ENCODE measurements at places on chromosomes 7 and 10.

DNA sequence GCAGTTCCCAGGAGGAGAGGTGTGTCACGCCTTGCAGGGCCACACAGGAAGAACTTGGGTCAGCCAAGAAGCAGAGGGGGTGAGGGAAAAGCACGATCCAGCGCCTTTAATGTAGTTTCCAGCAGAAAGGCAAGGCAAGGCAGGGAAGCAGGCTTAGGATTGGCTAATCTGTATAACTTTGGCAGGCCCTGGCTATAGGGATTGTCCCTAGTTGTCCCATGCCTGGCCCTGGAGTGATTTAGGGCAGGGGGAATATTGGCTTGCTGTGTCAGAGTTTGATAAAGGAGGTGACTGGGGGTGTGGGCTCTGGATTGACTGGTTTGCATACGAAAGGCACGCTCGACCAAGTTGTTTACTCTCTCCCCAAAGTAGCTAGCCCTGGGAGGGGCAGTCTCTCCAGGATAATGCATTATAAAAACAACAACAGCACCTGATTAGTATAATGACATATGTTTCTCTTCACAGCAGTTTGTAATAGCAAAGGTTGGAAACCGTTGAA lies 44.5 kb downstream of the RBM28 start:
- no peak for DNase-seq

DNA sequence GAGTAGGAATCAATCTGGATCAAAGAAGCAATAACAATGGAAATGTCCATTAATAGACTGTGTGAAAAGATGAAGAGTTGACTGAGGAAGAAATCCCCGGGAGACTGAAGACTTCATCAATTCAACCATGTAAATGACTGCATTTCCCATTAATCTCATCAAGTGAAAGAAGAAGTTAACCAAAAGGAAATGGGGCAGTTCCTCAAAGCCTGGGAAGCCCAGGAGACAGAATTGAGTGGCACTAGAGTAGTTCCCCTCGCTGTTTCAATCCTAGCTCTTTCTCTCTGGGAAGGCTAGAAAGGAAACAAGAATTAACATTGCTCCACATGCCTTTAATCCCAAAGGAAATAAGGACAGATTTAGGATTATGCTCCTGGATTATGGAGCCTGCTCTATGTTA lies 4.8 kb upstream of the OR6V1 start:
- no peak for DNase-seq

DNA sequence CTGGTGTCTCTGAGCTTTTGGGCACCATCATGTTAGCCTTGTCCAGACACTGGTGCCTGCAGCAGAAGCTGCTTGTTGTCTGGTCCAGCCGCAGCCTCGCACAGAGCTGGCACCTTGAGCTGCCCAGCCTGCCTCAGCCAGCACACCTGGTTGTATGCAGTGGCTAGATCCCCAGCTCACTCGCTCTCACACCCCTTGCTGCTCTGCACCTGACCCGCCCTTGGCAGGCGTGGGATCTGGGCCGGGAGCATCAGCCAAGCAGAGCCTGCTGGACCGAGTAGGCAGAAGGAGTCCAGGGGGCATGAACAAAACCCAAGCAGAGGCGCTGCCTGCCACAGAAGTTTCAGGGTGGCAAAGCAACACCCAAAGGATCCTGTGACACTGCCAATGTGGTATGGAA lies 79.7 kb upstream of the ITGB1 start:
- no peak for DNase-seq

GRCh38 chr10:44394696-44395381 lies 9.9 kb upstream of the CXCL12 start:
- no peak for DNase-seq

- no peak for DNase-seq
These were observed 463.2 kb downstream of the SORCS3 start for GRCh38 chr10:105104297-105104696.

DNA sequence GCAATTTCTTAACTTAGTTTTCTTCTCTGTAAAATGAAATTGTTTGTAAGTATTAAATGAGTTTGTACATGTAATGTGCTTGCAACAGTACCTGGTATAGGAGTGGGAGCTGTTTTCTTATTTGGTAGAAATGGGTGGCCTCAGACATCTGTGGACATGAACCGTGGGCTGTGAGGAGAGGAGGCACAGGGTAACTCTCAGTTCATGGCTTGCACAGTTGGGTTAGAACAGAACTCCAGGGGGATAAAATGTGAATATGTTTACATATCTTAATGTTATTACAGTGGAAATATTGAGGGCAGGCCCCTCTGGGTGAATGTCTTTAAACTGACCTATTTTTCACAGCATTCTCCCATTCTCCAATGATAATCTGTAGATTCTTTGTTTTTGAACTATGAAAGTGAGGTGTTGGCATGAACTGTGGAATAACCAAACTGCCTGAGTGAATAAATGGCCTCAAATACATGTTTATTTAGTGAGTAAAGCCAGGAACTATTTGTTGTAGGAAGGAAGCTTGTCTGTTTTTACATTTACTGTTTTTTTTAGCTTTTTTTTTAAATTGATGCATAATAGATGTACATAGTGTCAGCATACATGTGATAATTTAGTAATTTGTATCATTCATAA lies 2.6 kb downstream of the ABCA13 start:
- no peak for DNase-seq

GRCh38 chr10:97514344-97514743 lies 15.6 kb downstream of the UBTD1 start:
- DNase-seq, result no peak

GRCh38 chr10:124267231-124267885 lies 151.4 kb downstream of the OAT start:
- DNase-seq, result no peak

- DNase-seq, result peak; percentile 90
These were observed 67.2 kb upstream of the FAM133B start for GRCh38 chr7:92657391-92657790.

DNA sequence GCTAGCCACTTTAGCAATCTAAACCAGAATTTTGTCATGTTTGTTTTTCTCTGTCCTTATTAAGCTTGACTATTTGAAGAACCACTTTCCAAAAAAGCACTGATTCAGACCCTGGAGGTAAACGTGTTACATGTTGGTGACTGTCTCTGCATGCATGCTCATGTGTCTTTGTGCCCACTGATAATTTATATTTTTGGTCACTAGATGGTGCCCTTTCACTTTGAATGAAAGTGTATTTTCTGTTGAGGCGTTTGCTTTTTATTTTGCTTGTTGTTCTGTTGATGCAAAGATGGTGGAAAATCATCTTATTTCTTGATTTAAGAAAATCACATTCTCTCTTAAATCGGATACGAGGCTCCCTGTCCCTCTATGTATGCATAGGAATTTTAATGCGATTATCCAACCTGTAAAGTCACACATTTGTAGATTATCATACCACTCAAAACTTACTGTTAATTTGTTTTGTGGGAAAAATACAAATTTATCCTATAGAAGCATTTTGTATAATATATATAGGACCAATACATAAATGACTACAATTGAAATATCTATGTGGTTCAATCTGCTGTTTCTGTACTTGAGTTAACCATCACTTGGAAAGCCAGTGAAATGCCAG lies 269.3 kb downstream of the BICC1 start:
- peak; percentile 60 for DNase-seq

GRCh38 chr10:78784546-78784945 lies 284.2 kb upstream of the ZMIZ1 start:
- no peak for DNase-seq

- no peak for DNase-seq
These were observed 35.6 kb downstream of the NRP1 start for GRCh38 chr10:33298893-33299292.

- DNase-seq, result peak; percentile 78
These were observed 1139.4 kb downstream of the XPNPEP1 start for GRCh38 chr10:108783897-108784296.

- no peak for DNase-seq
These were observed 105.2 kb upstream of the CTBP2 start for GRCh38 chr10:125265579-125265955.

DNA sequence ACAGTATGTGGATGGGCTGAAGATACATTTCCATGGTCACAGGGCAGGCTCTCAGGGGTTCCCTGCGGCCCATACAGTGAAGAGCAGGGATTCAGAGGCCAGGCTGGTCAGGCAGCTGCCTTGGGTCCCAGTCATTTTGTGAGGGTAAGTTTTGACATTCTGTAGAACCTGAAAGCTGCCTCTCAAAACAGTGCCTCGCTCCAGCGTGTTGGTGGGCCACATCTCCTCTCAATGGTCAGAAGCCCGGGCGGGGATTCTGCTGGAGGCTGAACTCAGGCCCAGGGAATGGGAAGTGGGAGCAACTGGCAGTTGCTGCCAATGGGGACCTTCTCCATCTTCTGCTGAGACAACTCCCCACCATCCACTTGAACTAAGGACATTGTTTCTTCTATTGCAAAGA lies 190.0 kb downstream of the PTPN20 start:
- no peak for DNase-seq

DNA sequence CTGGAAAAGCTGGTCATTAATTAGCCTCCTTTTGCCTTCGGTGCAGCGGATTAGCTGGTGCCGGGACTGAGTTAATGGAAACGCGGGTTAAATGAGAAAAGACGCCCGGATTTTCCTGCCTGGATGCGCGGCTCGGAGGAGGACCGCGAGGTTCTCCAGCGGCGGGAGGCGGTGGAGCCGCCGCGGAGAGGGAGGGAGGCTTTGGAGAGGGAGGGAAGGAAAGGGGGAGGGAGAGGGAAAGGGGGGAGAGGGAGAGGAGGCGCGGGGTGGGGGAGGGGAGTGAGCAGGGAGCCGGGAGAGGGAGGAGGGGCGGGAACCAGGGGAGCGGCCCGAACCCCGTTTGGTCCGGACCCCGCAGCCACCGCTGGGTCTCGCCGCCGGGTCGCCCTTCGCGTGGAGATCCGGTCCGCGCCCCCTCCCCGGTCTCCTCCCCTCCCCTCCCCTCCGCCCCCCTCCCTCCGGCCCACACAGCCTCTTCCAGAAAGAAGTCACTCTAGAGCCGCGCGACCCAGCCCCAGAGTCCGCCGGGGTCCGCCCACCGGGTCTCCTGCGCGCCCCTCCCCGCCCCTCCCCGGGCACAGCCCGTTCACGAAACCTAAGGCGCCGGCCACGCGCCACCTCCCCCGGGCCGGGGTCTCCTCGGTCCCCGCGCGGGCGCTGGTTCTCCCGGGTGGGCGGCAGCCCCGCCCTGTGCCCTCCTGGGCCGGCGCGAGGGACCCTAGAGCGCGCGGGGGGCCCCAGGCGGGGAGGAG lies 347.5 kb downstream of the DNAJB6 start:
- DNase-seq, result no peak

DNA sequence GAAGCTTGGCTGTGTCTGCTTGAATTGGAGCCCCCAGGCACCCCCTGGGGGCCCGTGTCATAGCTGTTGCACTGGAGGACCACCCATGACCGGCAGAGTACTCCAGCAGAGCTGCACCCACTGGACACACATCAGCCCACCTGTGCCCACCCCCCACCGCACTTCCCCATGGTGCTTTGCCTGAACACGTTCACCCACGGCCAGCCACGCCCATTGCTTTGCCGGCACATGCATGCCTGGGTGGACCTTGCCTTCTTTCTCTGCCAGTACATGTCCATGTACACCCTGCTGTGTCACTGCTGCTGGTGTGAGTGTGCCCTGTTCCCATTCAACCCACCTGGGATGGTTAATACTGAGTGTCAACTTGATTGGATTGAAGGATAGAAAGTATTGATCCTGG lies 88.7 kb downstream of the SAMD9 start:
- DNase-seq, result no peak

GRCh38 chr7:36284456-36285090 lies 105.1 kb upstream of the ANLN start:
- DNase-seq, result peak; percentile 37

GRCh38 chr10:101773923-101774588 lies 1.9 kb downstream of the FGF8 start:
- DNase-seq, result no peak

DNA sequence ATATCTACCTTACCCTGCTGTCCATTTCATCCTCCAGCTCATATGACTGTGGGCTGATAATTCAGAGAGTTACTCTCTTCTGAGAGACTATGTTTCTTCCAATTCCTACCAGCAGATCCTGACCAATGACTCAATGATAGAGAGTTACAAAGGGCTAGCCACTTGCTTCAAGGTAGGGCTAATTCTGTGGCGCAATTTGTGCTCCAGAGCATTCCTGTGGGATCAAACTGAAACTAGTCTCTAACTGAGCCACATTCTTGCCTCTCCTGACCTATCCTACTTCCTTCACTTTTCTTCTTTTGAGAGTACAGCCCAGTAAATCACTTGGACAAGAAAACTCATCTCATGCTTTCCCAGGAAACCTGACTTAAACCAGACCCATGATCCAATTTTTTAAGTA lies 17.9 kb upstream of the ASZ1 start:
- no peak for DNase-seq

DNA sequence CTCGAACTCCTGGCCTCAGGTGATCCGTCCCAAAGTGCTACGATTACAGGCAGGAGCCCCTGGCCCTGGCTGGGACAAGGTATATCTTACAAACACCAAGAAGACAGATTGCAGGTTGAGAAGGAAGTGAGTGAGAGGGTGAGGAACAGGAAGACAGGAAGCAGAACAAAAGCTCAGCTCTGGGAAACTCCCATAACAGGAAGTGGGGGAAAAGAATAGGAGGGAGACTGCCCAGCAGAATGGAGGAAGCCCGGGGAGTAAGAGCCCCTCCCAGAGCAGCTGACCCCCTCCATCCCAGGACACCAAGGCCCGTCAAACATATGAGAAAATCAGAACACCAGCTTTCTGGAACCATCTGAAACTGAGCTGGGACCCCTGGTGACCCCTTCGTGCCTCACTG lies 2.9 kb downstream of the TECPR1 start:
- DNase-seq, result no peak

DNA sequence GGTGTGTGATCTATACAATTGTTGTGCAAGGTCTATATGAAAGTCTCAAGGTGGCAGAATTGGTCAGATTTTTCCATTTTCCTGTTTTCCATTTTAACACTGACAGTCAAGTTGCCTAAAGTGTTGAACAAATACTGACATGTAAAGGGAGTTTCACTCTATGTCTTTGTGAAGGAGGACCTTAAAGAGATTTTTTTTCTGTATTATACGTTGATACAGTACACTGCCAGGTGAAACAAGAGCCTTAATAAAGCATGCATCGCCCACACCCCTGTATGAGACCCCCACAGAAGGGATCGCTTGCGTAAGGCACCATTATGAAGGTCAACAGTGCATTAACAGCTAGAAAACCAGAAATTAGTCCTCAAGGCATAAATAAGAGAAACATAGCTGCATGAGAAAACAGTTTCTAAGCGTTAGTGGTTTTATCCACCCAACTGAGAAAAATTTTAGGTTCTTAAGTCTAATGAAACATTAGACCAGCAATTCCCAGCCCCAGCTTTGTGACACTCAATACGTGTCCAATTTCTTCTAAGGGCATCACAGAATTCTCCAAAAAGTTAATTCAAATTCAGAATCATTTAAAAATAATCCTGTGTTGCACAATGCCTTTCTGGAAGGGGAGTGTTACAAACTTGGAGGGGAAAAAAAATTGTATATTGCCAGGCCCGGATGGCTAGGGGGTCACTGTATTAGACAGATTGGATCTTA lies 6.9 kb downstream of the KLF6 start:
- DNase-seq, result no peak

DNA sequence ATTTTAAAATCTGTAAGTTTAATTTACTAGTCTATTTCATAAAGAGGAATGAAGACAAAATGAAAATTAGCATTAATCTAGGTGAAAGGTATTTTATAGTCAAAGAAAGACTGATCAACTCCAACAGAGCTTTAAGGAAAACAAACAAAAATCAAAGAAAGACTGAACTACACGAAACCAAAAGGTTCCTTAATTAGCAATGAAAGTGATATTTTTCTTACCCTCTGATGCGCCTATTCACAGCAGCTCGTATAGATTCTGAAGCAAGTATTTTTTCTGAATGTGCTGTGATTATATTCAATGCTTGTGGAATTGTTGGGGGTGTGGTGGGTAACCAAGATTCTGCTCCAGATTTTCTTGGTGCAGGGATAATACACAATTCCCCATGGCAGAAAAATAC lies 11.8 kb downstream of the ECD start:
- DNase-seq, result no peak

- no peak for DNase-seq
These were observed 55.9 kb downstream of the DIP2C start for GRCh38 chr10:633279-634245.
